ENCODE measurements at places on chromosomes 2 and 18.

DNA sequence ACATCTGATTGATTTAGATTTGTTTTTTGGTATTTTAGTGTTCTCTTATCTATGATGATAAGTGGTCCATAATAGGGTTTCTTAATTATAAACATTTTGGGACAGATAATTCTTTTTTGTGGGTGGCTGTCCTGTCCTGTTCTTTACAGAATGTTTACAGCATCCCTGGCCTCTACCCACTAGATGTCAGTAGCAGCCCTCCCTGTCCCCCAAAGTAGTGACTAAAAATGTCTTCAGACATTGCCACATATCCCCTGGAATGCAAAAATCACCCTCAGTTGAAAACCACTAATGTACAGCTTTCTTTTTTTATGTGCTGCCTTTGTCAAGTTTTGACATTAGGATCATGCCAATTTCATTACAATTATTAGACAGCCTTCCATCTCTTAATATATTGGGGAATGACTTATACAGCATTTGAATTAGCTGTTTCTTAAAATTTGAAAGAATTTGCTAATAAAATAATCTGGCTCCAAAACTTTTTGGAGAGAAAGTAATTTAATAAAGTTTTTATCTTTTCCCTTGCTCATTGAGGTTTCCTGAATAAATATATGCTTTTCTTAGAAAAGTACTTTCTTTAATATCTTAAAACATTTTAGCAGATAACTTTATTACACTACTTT, 19.5 kb downstream of the WIPF1 start:
- DNase-seq = no peak

- no peak for DNase-seq
These were observed 48.1 kb upstream of the HPCAL1 start for GRCh38 chr2:10254373-10255188.

DNA sequence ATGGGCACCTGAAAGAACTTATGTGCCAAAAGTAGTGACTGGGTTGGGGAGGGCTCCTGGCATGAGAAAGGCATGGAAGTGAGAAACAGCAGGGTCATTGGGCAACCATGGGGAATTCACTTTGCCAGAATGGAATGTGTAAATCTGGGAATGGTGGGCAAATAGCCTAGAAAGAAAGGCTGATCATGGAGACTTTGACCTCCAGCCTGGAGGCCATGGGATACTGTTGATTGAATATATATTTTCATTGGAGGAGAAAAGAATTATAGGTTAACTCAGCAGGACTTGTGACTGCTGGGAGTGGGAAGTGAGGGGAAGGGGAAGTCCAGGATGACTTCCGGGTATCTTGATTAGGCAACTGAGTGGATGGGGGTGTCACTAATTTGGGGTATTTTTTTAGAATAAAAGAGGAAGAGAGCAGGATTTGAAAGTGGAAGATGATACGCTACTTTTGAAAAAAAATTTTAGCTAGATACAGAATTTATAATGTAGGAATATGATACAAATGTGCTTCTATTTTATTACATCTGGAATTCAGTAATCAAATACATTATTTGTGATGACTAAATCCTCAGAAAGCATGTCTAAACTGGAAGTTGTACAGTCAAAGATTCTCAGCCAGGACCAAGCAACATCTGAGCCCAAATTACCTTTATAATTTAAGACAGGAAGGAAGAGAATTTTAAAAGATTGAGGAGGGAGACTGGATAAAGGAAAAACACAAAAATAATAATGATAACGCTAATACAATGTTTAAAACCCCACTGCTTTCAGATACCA, 116.2 kb downstream of the GATA6 start:
- DNase-seq = no peak

GRCh38 chr2:47561371-47561770, 158.4 kb downstream of the MSH2 start:
- DNase-seq = no peak
